Caki2 (cell line): ENCODE measurements at places on chromosomes 16 and 17.

DNA sequence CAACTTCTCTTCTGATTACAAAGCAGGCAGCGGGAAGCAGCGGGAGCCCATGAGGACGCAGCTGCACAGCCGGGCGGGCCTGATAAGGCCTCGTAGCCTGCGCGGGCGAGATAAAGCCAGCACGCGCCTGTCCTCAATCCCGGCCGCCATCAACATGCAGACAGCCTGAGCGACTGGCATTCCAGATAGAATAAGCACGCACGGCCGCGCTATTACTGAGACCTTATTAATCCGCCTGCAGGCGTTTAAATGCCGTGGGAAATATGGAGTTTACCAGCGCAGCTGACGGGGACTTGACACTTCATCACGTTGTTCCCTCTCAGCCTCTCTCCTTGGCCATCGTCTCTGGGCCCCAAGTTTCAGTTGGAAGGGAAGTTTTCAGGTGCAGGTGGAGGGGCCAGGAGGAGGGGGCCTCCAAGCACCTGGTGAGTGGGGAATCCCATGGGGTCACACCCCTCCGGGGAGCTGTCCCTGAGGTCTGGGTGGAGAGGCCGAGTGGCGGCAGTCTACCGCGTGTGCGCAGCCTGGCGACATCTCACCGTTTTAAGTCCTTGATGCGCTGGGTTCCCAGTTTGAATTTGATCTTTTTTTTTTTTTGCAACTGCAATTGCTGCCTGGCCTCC lies 27.3 kb upstream of the CBFA2T3 start:
- DNase-seq = no peak

DNA sequence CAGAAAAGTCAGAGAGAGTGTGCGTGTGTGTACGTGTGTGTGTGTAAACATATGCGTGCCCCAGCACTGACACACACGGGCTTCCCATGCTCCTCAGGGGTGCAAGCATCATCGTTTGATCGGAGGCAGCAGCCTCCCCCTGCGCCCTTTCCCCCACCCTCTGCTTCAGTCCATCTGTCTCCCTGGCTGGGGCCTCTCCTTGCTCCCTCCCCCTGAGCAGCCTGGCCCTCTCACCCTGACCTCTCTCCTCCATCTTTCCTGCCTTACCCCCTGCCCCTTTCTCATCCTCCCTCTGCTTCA lies 4.4 kb downstream of the STX1B start:
- no peak for DNase-seq

GRCh38 chr17:7612294-7612640 lies 2.4 kb downstream of the FXR2 start:
- no peak for DNase-seq

DNA sequence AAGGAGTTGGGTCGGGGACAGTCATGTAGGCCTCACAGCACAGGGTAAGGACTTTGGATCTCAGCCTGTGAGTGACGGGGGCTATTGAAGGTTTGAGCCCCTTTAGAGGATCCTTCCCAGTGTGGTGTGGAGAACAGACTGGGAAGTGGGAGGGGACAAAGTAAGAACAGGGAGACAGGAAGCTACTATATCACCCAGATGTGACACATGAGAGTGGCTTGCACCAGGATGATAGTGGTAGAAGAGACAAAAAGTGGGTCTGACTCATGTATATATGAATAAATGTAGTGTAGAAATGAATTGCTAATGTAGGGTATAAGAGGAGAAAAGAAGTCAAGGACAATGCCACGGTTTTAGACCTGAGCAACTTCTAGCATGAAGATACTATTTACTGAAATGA lies 4.5 kb downstream of the NUP93 start:
- no peak for DNase-seq

- DNase-seq = no peak
Observed at GRCh38 chr17:32588135-32588534, 101.3 kb downstream of the CDK5R1 start.

DNA sequence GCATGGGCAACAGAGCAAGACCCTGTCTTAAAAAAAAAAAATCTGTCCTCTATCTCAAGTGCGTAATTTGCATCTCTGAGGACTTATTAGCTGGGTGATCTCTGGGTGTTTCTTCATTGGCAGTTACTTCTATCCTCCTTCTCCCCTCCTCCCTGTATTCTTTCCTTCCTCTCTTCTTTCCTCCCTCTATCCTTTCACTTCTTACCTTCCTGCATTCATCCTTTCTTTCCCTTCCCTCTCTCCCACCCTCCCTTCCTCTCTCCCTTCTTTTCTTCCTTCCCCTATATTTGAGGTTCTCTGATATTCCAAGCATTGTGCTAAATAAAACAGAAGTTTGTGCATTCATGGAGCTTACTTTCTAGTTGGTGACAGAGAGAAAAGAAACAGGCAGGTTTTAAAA lies 10.7 kb downstream of the MFSD11 start:
- no peak for DNase-seq

- no peak for DNase-seq
Observed at GRCh38 chr17:78104540-78104941, 24.0 kb downstream of the TMC6 start.
